ENCODE measurements at places on chromosomes 2 and 18. TPM values are rescaled to one million over a fixed set of nuclear protein-coding genes. Genes with fewer than 3 reads are reported as not detected.

- H3K27ac ChIP-seq, result no peak overlapping the region
- H3K27me3 ChIP-seq, result no peaks in the 10 kb centered on the region
- H3K4me3 ChIP-seq, result no peak overlapping the region
- H3K4me1 ChIP-seq, result no peaks in the 10 kb centered on the region
These were observed 33.5 kb upstream of the SPRED2 start for GRCh38 chr2:65465857-65466256.

DNA sequence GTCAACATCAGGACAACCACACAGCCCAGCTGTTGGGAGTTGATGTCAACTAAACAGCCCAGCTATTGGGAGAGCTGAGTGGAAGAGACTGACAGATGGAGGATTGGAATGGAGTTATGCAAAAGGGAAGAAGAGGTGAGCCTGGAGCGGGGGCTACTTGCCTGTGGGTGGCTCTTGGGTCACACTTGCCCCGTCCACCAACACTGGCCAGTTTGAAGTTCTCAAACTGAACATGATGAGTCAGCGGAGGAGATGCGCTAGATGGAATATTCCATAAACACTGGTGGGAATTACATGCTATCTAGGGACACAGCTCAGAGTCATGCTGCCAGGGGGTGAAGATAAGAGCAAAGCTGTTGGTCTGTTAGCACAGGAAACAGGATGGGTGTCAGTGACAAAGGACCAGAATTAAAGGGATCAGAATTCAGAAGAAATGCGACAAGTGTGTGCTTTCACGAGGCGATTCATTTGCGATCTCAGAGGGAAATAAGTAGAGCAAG lies 33.2 kb upstream of the AGAP1 start:
- no peak for DNase-seq
- no peak overlapping the region for H3K27ac ChIP-seq
- no peaks in the 10 kb centered on the region for H3K27me3 ChIP-seq

- no peaks in the 10 kb centered on the region for H3K4me1 ChIP-seq
- H3K36me3 ChIP-seq, result no peaks in the 10 kb centered on the region
- no peak for DNase-seq
- no peak overlapping the region for H3K4me3 ChIP-seq
- no peak overlapping the region for H3K27ac ChIP-seq
- no peaks in the 10 kb centered on the region for H3K27me3 ChIP-seq
These were observed 47.4 kb upstream of the CYRIA start for GRCh38 chr2:16713011-16713423.

GRCh38 chr2:218000136-218000535 lies 2.7 kb downstream of the TNS1 start:
- no peak overlapping the region for H3K4me3 ChIP-seq
- H3K27me3 ChIP-seq, result no peaks in the 10 kb centered on the region
- H3K27ac ChIP-seq, result peak overlapping the region; percentile 44
- H3K4me1 ChIP-seq, result peaks cover 37% of the 10 kb centered on the region
- peak; percentile 85 for DNase-seq
- H3K36me3 ChIP-seq, result no peaks in the 10 kb centered on the region

- no peaks in the 10 kb centered on the region for H3K36me3 ChIP-seq
- peak; percentile 78 for DNase-seq
- H3K27me3 ChIP-seq, result no peaks in the 10 kb centered on the region
- peaks cover 10% of the 10 kb centered on the region for H3K4me1 ChIP-seq
- H3K27ac ChIP-seq, result no peak overlapping the region
These were observed 27.0 kb upstream of the MGAT4A start for GRCh38 chr2:98757904-98758421.

The GALM gene
- 20.2 TPM for total RNA-seq
